AG10803 (cell line): ENCODE measurements at places on chromosomes 5 and 9.

DNA sequence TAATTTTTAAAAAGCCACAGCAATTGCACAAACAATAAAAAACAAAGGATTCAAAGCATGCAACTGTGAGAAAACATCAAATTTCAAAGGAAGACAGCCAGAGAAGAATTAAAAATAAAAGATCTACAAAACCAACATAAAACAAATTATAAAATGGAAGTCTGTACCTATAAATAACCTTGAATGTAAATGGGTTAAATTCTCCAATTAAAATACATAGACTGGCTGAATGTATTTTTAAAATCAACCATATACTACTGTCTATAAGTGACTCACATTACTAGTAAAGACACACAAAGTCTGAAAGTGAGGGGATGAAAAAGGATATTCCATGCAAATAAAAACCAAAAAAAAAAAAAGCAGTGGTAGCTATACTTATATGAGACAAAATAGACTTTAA, 33.7 kb downstream of the BTNL8 start:
- no peak for DNase-seq

GRCh38 chr5:53133020-53133419, 23.5 kb upstream of the MOCS2 start:
- no peak for DNase-seq

DNA sequence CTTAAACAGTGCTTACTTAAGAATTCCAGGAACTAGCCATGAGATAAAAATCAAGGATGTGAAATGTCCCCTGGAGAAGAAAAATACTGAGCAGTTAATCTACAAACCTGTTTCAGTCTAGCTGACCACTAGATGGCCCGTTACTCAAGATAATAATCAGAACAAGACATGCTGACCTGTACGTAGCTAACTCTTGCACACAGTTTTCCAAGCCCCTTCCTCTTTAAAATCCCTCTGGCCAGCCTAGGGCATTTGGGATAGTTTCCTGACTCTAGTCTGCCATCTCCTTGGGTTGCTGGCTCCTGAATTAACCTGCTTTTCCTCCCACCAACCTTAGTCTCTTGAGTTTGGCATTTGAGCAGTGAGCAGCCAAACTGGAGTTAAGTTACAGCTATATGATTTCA, 59.2 kb upstream of the TRAF1 start:
- peak; percentile 77 for DNase-seq

- DNase-seq, result no peak
Observed at GRCh38 chr5:86797677-86798076, 179.9 kb downstream of the COX7C start.

DNA sequence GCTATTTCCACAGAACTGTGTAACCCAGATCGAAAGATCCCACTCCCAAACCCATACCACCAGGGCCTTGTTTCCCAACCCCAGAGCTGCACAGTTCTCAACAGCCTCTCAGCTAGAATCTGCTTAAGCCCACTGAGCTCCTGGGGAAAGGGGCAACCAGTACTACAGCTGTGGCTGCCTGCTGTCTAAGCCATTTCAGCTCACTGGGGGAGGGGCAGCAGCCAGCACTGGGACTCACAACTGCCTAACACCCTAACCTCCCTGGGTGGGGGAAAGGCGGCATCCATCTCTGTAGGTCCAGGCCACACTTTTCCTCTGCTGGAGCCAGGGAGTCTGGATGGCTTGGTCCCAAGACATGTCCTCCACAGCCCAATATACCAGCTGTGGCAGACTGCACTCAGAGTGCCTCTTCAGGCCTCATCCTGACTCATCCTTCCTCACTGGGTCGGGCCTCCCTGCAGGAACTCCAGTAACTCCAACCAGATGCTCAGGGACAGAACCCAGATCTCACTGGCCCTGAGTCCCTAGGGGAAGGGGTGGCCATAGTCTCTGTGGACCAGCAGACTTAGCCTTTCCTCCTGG, 241.4 kb downstream of the HINT1 start:
- peak; percentile 58 for DNase-seq

- DNase-seq, result no peak
Observed at GRCh38 chr5:146836226-146836842, 42.2 kb downstream of the PPP2R2B start.

- peak; percentile 29 for DNase-seq
Observed at GRCh38 chr5:108148715-108149139, 233.2 kb downstream of the FBXL17 start.

DNA sequence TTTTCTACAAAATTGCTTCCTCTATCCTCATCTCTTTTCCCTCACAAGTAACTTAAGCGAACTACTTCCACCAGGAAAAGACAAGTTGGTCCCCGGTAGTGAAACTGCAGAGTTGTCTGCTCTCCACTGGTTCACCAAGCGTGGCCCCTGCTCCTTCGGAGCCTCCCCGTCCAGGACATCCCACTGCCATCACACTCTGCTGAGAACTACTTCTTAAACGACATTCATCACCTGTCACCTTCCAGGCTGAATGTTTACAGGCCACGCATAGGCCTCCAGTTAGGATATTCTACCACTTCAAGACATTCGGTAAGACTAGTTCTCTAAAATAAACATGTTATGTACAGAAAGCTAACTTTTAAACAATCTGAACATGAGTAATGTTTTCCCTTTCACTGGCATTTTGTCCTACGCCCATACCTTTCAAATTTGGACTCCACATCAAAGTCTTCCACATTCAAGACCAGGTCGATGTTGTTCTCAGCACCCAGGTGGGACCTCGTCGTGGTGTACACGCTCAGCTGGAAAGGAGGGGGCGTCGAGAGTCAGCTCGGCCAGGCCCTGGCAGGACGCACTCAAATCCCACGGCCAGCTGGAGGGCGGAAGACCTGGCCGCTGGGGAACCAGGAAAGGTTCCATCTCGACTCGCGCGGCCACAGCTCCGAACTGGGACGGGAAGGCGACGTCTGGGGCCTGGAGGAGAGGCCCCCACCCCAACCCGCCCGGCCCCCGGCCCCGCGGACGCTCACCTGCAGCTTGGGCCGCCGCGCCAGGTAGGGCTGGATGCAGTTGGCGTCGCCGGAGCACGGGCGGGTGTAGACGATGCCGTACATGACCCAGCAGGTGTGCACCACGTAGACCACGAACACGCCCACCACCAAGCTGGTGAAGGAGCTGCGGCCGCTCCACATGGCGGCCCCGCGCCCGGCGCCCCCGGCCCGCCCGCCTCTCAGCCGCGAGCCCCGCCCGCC, 683 bp downstream of the CLPTM1L start:
- DNase-seq, result no peak

DNA sequence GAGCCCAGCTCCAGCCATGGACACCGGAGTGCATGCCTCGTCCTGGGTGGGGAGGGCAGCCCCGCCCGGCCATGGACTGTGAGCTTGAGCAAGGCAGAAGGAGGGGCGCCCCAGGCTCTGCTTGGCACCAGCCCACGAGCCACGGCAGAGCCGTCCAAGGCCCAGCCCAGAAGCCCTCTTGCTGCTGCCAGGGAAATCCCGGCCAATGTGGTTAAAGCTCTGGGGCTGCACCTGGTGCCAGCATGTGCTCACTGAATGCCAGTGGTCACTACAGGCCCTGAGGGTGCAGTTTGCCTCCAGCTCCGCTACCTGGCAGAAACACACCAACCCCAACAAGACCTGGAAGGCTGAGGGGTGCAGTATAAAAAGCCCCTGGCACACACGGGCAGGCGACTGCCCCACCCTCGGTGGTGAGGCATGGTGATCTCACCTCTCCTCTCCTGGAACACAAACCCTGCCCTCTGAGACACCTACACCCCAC, 11.8 kb downstream of the BRD3 start:
- DNase-seq, result peak; percentile 94

- peak; percentile 87 for DNase-seq
Observed at GRCh38 chr9:111356481-111357244, 26.6 kb upstream of the OR2K2 start.

GRCh38 chr5:36900283-36900682, 23.7 kb downstream of the NIPBL start:
- no peak for DNase-seq

- peak; percentile 84 for DNase-seq
Observed at GRCh38 chr9:87119328-87119881, 172.1 kb upstream of the GAS1 start.

DNA sequence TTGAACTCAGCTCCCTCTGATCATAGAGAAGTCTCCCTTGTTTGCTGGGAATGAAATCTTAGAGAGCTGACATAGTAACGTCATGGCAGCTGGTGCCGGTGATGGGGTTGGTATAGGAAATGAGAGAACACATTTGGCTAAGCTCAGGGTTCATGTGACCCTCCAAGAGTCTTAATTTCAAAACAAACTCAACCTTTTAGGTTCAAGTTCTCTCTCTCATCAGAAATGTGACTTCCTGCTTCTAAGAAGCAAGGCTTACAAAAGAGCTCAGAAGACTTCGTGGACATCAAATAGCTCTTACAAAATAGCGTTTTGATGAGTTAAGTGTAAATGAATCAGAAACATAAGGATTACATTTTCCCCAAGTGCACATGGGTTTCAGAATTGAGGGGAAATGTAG, 97.3 kb downstream of the PAPPA start:
- DNase-seq, result peak; percentile 75

DNA sequence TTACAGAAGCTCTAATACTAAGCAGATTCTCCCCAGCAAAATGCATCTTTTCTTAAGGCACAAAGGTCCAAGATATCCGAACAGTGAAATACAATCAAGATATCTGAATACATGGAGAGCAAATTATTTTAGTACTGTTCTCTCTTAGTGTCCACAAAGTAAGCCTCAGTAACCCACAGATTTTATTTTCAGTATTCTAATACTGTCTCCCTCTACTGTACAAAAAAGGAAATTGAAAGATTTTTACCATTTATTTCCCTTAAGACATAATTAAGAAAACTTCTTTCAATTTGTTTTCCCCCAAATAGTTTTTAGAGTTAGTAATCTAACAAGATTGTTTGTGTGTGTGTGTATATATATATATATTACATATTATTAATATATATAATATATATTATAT, 24.7 kb upstream of the NOL6 start:
- DNase-seq, result peak; percentile 22

DNA sequence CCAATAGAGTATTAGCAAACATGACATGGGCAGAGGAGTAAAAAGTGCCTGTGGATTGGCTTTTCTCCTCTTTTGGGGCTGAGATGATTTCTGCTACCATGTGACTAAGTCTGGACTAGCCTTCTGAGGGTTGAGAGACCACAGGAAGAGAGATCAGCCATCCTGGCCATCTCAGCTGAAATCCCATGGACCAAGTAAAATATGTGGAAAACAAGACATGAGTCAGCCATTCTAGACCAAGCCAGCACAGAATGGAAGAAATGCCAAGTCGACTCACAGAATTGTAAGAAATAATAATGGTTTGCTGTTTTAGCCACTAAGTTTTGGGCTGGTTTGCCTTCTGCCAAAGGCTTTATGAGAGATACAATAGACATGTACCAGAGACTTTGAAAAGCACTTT, 377.8 kb downstream of the CHSY3 start:
- DNase-seq, result peak; percentile 54

DNA sequence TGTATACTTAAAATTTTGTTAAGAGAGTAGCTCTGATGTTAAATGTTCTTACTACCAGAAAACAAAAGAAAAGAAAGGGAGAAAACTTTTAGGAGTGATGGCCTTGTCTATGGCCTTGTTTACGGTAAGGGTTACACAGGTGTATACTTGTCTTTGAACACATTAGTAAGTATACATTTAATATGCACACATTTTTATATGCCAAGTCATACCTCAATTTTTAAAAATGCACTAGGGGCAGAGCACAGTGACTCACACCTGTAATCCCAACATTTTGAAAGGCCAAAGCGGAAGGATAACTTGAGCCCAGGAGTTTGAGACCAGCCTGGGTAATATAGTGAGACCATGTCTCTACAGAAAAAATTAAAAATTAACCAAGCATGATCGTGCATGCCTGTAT, 166.7 kb upstream of the SNX2 start:
- no peak for DNase-seq

- DNase-seq, result peak; percentile 2
Observed at GRCh38 chr9:78236551-78236910, 656 bp downstream of the CEP78 start.

GRCh38 chr5:78601559-78602314, 46.8 kb downstream of the LHFPL2 start:
- peak; percentile 71 for DNase-seq

DNA sequence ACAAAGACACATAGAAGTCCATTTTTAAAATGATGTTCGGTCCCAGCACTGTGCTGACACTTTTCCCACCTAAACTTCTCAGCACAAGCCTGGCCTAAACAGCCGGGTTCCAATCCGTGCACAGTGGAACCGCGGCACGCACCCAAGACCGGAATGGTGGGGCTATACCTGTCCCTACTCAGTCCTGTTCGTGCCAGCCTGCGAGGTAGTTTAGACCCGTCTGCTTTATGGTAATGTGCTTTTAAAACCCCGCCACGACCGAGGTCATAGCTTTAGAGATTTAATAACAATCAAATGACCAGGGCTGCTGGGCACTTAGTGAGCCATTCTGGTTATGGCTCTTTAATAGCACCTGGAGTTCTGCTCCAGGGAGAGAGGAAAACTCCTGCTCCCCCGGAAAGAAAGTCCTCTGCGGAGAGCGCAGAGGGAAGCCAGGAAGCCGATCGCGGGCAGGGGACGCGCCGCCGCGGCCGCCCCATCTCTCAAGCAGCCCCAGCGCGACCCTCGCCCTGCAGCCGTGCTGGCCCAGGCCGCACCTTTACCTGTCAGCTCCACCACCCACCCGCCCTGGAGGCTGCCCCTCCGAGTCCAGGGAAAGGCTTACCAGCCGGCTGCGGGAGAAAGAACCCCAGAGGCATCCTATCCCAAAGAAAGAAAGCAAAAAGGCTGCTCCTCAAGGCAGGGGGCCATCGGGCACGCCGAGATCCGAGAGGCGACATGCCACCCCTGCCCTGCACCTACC, 511 bp downstream of the ARL15 start:
- DNase-seq, result no peak

GRCh38 chr5:165504674-165505073, 1999.3 kb downstream of the MAT2B start:
- no peak for DNase-seq

GRCh38 chr5:93378073-93378472, 202.9 kb downstream of the NR2F1-AS1 start:
- peak; percentile 44 for DNase-seq

DNA sequence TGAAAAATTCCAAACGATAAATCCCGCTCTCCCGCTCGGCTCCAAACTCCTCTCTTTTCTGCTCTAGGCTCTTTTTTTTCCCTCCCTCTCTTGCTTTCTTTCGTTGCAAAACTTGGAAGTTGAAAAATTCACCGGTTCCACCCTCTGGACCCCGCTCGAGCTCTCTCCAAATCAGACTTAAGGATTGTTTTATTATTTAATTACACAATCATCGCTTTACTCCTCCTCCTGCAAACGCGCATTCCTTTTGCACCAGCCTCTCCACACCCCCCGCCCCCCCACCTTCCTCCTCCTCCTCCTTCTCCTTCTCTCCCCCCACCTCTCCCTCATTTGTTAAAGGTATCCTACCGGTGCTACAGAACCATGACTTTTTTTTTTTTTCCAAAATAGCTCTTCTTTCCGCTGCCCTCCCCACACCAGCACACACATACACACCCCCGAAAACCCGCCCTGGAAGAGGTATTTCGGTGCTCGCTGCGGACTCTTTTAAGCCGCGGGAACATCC, 535 bp upstream of the NFIB start:
- DNase-seq, result peak; percentile 32

DNA sequence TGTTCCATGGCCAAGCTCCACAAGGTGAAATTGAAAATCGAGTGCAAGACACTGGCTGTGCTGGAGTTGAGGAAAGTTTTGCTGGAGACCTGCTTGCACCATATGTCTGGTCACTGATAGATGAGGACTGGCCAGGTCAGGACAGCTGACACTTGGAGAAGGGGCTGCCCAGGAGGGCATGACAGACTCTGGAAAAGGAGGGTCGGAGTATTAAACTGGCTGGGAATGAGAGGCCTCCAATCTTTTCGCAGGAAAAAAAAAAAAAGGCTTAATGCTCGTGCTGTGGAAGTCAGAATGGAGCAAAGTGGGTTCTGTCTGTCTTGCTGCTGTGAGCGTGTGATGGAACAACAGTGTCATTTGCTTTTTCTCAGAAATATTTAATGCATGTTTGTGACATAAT, 5.5 kb downstream of the TENT4A start:
- no peak for DNase-seq
